ENCODE measurements at places on chromosomes 12 and 14.

DNA sequence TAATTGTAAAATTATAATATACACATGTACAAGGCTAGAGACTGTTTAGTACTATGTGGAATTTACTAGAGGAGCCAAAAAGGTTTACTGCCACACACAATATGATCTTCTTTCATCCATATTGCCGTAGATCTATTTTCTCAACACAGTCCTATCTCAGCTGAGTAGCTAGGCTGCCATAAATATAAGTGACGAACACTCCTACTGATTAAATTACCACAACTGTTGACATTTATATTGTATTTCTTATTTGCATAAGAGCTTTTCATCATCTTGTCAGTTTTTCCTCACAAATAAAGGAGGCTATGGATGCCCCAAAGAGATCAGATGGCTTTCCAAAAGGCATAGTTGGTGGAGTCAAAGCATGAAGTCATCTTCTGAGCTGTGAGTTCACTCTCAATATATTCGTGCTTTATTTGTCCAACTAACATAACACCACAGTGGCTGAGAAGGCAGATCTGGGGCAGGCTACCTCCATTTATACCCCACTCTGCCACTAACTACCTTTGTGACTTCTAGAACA lies 78.6 kb downstream of the CCDC59 start:
- no peak for DNase-seq

DNA sequence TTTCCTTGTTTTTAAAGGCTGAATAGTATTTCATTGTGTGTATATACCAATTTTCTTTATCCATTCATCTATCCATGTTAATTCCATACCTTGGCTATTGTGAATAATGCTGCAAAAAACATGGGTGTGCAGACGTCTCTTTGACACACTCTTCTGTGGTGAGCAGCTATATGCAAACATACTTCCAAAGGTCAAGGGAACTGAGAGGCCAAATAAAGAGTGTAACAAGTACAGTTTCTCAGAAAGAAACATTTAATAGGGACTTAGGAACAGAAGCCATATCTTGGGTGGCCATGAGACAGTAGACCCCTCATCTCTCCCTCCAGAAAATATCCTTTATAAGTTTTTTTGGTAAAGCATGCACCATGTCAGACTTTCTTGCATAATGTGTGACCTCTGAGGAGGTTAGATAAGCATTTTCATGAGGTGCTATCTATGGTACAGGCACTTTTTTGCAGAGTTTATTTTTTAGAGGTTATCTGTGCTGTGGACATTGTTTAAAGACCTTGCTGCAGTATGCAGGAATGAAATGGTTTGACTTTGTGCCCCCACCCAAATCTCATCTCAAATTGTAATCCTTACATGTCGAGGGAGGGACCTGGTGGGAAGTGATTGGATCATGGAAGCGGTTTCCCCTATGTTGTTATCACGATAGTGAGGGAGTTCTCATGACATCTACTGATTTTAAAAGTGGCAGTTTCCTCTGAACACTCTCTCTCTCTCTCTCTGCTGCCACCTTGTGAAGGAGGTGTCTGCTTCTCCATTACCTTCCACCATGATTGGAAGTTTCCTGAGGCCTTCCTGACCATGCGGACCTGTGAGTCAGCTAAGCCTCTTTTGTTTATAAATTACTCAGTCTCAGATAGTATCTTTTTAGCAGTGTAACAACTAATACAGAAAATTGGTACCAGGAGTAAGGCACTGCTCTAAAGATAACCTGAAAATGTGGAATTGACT lies 1202.3 kb downstream of the GALC start:
- DNase-seq = no peak

GRCh38 chr14:71441126-71441525 lies 491.1 kb upstream of the RGS6 start:
- DNase-seq = no peak

GRCh38 chr12:125032466-125033152 lies 32.6 kb upstream of the AACS start:
- no peak for DNase-seq

DNA sequence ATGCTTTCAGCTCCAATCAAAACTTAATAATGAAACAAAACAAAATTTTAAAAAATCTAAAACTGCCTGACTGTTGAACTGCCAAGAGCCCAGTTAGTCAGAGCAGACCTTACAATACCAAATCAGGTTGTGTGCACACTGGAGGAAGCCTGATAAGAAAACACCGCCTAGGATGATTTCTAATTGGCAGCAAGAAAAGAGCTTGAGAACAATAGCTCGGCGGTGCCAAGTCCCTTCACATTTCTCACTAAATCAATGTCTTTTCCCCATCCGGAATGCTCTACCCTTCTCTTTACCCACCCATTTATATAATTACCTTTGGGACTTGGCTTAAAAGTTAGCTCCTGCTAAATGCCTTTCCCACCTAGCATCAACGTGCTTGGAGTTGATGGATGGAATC lies 256.7 kb downstream of the C12orf75 start:
- no peak for DNase-seq

DNA sequence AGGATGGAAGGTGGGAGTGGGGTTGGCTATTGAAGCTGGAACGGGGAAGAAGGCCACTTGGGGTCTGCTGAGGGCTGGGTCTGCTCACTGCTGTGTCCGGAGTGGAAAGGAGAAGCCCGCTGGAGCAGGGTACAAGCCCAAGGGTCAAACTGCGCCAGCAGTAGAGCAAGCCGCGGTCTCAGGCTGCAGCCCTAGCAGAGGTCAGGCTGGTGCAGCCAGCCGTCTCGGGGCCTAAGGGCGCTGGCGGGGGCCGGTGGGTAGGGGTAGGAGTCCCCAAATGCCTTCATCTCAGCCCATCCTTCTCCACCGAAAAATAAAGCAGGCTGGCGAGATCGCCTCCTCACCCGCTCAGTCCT lies 718 bp upstream of the JDP2 start:
- no peak for DNase-seq

- DNase-seq = no peak
Observed at GRCh38 chr14:34646570-34647255, 16.8 kb upstream of the SNX6 start.

DNA sequence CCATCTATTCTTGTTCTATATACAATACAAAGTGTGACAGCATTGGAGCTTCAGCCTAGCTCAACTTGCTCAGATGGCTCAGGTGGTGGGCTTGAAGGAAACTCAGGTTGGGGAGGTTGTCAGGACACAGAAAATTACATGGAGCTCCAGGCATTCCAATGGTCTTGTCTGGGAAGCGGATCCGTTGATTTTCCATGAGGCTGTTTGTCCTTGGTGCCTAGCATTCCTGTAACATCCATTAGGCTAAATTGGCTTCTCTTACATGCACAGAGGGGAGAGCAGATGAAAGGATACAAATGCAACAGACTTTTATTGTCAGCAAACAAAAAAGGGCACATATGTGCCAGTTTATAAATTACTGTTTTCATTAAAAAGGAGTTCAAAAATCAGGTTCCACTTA lies 75.5 kb upstream of the OTX2 start:
- DNase-seq = no peak

DNA sequence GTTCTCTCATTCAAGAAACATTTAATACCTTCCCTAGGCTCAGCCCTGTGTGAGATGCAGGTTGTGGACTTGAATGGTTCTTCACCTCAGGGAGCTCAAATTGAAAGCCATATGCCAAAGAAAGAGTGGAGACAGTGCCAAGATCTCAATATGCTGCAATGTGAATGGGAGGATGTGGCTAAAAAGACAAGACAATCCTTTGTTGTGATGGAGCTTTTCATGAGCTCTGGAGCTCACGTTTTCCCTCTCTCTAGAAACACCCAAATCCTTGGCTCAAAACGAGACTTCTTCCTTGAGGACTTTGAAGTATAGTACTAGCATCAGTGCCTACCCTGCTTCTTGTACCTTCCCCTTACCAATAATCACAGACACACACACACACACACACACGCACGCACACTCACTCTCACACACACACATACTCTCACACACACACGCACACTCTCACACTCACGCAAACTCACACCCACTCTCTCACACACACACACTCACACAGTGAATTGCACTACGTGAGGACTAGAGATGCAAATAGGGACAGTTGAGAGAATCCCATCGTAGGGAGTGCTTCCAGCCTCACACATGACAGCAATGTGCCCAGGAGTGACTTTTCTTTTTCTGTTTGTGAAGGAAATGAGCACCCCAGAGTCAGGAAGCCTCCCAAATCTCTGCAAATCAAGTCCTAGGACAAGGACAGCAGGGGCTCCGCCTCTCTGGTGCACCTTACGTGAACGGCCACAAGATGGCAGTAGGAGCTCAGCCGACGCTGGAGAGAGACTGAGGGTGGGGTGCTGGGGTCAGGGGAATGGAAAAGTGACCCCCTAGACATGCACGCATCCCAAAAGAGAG lies 231.4 kb downstream of the PCNX1 start:
- no peak for DNase-seq

- DNase-seq = peak; percentile 40
Observed at GRCh38 chr12:32312049-32312670, 87.2 kb upstream of the FGD4 start.

- DNase-seq = no peak
Observed at GRCh38 chr12:49111206-49111605, 559 bp upstream of the LMBR1L start.

DNA sequence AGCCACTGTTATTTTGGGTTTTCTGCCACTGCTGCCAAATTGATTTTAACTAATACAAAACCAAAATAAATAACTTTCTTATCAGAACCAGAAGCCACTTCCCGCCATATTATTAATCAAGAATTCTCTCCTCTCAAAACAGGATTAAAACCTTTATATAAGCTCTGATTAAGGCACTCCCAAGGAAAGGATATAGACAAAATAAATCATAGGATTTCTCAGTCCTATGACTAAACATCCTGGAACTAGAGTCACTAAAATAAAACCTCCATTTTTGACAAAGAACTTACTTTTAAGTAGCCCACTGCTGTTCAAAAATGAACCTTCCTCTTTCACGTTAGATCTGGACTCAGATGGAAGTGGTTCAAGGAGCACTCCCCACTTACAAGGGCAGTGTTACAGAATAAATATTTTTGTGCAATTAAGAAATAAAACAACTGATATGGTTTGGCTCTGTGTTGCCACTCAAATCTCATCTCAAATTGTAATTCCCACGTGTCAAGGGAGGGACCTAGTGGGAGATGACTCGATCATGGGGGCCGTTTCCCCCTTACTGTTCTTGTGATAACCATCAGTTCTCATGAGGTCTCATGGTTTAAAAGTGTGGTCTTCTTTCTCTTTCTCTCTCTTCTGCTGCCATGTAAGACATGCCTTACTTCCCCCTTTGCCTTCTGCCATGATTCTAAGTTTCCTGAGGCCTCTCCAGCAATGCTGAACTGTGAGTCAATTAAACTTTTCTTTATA lies 26.4 kb downstream of the GXYLT1 start:
- DNase-seq = no peak

GRCh38 chr12:70798016-70798783 lies 122.3 kb downstream of the PTPRR start:
- DNase-seq = no peak

DNA sequence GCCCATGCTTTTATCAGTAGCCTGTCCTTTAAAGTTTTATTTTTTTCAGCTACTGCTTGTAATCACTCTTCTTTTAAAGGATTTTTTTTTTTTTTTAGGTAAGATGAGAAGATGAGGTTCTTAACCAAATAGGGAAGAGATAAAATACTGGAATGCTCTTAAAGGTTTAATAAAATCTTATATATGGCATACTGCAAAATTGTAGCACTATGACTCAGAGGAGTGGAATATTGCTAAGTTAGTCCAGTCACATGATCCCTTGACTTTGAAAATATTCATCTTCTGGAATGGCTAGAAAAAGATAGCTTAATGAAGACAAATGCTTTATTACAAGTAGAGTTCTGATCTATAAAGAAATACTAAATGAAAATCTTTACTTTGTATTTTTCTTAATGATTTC lies 116.6 kb downstream of the NAV3 start:
- no peak for DNase-seq

GRCh38 chr12:86226481-86226880 lies 29.7 kb downstream of the MGAT4C start:
- no peak for DNase-seq

DNA sequence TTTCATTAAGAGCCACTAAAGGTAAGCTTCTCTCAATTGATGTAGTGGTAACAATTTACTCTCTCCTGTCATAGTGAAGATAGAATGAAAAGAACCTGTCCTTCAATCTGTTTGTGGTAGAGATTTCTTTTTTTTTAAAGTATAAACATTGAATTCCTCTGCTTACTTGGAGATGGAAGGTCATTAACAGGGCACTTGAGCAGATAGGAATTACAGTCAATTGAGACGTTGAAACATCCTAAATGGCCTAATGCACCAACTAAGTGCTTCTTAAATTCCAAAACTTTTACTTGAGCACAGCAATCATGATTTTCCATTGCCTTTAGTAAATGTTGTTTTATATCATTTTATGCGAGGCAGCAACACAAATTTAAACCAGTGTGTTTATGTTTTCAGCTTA lies 241.4 kb downstream of the FOXG1 start:
- no peak for DNase-seq

DNA sequence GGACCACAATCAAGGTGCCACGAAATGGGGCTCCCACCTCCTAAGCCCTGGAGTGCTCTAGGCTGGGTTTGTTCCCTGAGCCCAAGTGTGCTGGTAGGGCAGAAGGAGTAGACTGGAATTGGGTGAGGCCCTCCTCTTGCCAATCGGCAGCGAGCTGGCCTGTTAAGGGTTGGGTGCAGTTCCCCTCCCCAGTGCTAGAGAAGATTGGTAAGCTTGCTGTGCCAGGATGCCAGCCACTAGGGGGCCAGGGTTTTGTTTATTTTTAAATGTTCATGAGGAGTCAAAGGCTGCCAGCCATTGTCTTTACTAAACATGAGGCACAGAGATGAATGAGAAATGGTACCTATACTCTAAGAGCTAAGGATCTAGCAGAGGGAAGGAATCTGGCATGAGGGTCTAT lies 79.7 kb downstream of the SPTB start:
- DNase-seq = no peak

DNA sequence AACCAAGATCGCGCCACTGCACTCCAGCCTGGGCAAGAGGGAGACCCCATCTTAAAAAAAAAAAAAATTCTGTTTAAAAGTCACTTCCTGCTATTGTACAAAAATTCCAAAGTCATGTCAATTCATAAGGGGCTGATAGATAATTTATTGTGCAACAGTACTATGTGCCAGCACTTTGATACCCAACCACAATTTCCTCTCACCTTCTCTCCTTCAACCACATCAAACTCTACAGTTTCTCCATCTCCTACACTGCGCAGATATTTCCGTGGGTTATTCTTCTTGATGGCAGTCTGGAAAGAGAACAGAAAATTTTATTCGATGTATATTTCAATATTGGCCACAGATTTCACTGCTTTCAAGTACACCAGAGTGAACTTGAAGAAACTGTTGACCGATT lies 7.6 kb downstream of the YBX3 start:
- no peak for DNase-seq

- DNase-seq = peak; percentile 21
Observed at GRCh38 chr14:76720382-76720813, 40.9 kb upstream of the VASH1 start.

GRCh38 chr14:101182476-101182875 lies 279.0 kb upstream of the RTL1 start:
- DNase-seq = no peak
